Activated T-cell treated with anti-CD3 and anti-CD28 coated beads, Interleukin-2, amount 50 U/mL, for 24 hours (primary cell): ENCODE measurements at places on chromosomes 11 and 22.

- DNase-seq, result no peak
Measured at GRCh38 chr11:134521001-134521400, 109.0 kb upstream of the B3GAT1 start.

DNA sequence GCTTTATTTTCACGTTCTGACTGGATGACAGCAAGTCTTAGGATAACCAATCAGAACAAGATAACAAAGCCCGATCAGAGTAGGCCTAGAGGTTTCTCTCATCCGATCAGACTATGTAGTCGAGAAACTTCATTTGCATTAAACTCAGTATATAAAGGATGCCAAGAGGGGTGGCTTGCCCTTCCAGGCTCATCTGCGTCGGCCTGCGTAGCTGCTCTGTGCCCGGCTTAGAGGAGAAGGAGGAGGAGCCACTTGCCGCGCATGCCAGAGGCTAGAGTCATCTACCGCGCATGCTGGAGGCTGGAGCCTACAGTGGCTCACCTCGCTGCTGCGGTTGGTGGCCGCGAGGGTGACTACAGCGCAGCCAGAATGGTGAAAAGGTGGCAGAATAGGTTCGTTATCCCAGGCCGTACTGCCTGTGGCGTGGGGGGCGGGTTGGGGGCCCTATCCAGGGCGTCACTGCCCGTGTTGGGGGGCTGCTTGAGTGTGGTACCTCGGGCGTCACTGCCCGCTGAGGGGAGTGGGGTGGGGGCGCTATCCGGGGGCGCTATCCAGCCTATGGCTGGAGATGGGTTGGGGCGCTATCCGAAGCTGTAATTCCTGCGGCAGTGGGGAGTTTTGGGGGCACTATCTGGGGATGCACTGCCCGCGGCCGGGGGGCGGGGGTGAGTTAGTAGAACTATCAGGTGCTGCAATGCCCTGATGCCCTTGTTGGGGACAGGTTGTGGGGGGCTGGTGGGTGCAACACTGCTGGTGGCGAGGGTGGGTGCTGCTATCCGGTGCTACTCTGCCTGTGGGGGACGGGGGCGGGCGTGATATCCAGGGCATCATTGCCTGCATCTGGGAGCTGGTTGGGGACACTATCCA, at the start of gene RFPL2:
Gene RFPL2, minus strand, starts transcription at position 218 of the 867 bp plus-strand sequence. CDS start 2,622 bp downstream, outside the sequence.
- DNase-seq, result peak; percentile 60

GRCh38 chr22:30324014-30324730, 2.6 kb downstream of the TBC1D10A start:
- no peak for DNase-seq

DNA sequence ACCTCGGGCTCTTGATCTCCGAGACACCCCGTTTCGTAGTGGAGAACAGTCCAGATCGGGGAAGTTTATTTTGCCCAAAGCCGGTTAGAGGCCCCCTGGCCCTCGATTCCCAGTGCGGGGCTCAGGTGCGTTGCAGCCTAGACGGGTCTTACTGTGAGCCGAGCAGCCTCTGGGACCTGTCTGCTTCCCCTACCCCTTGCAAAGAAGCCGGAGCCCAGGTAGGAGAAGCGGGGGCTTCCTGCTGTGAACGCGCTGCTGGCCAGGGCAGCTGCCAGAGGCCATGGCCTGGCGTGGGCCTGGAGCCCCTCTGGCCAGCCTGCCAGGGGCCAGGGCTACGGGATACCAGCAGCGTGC, 621 bp downstream of the TSPO start:
- no peak for DNase-seq

GRCh38 chr11:116339306-116340098, 433.3 kb downstream of the BUD13 start:
- no peak for DNase-seq

- DNase-seq, result no peak
Measured at GRCh38 chr11:128895526-128895925, 4.4 kb downstream of the KCNJ5 start.

- no peak for DNase-seq
Measured at GRCh38 chr11:34207487-34208180, 102.2 kb downstream of the NAT10 start.

- DNase-seq, result no peak
Measured at GRCh38 chr11:72069200-72069599, 11.1 kb downstream of the NUMA1 start.

GRCh38 chr11:66570850-66571180, 2.4 kb upstream of the CTSF start:
- DNase-seq, result no peak

GRCh38 chr11:70700453-70700852, 302.1 kb downstream of the CTTN start:
- no peak for DNase-seq

DNA sequence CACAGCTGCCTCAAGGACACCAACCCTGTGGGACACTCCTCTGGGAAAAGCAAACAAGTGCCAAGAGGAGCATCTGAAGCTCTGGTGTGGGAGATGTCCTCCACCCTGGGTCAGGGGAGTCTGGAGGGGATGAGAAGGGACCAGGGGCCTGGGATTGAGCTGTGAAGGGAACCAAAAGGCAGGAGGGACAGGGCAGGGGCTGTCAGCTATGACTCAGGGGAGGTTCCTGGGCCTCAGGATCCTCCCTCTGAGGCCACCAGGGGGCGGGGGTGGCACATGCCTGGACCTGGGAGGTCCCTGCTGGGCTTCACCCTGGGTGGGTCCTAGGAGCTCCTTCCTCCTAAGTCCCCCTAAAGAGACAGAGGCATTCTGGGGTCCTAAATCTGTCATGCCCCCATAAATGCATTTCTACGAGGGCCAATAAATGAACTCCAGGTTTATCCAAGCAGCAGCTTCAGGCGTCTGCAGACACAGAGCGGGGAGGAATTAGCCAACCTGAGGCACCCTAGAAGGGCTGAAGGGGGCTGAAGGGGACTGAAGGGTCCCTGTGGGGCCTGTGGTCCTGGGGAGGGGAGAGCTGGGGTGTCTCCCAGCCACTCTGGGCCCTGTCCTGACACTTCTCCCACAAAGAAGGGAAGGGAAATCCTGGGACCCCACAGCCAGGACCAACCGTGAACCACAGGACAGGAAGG, 31.9 kb upstream of the IGLL5 start:
- peak; percentile 50 for DNase-seq

DNA sequence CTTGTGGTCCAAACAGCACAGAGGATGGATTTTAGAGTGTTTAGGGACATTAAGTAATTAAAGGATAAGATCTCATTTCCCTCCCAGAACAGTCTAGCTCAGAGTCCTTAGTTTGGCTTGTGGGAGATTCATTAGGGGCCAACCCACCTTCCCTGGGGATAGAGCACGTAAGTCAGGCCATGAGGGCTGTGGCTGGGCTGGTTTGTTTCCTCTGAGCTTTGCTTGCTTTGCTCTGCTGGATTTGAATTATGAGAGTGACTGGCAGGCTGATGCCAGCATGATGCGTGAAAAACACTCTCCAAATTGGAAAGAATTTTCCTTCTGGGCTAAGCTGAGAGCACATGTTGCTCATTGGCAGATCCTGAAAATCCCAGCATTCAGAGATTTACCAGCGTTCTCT, 84.7 kb upstream of the HEPHL1 start:
- DNase-seq, result no peak

GRCh38 chr11:66686801-66687750, 9.4 kb upstream of the RBM4B start:
- no peak for DNase-seq

DNA sequence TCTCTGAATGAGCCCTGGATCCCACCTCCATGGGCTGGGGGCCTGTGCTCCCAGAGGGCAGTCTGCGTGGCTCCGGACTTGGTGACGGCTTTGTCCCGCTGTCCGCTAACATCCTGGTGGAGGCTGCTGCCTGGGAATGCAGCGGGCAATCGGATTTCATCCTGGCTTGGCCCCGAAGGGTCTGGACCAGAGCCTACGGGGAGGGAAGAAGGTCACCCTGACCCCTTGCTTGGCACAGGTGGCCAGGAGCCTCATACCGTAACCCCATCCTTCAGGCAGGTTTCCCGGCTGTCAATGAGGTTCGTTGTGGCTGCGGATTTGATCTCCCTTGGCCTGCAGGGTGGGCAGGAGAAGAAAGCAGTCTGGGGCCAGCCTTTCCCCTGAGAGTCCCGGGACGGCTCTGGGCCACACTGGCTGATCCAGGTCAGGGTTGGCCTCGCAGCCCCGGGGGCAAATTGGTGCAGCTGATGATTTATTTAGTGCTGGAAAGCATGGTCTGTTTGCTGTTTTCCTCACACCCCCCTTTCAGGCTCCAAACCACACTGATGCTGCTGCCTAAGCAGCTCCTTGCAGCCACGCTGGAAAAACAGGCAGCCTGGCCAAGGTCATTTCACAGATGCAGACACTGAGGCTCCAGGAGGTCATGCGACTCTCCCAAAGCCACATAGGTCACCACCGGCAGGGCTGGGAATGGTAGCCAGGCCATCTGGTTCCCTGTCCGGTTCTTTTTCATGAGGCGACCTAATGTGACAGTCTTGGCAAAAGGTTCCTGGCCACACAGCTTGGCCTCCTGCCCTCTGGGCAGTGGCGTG, 15.0 kb downstream of the PRDM11 start:
- DNase-seq, result peak; percentile 21

GRCh38 chr11:45737056-45737455, 67.9 kb upstream of the SLC35C1 start:
- DNase-seq, result no peak

DNA sequence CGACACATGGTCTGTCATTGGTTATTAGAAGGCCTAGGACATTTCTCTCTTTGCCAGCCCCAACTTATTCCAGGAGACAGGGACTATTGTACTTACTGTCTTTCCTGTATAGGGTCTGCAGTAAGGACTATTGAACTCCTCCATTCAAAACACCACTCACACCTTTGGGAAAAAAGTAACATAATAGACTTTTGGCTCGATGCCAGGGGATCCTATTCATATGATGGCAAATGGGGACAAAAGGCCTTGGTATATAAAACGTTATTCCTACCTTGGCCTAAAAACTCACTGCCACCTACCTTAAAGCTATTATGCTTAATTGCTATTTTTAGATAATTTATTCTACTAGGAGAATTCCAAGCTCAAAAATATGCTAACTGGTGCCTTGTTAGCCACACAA, 6.3 kb upstream of the NDUFC2 start:
- DNase-seq, result no peak

GRCh38 chr11:64916040-64916774, 802 bp downstream of the ATG2A start:
- peak; percentile 54 for DNase-seq

DNA sequence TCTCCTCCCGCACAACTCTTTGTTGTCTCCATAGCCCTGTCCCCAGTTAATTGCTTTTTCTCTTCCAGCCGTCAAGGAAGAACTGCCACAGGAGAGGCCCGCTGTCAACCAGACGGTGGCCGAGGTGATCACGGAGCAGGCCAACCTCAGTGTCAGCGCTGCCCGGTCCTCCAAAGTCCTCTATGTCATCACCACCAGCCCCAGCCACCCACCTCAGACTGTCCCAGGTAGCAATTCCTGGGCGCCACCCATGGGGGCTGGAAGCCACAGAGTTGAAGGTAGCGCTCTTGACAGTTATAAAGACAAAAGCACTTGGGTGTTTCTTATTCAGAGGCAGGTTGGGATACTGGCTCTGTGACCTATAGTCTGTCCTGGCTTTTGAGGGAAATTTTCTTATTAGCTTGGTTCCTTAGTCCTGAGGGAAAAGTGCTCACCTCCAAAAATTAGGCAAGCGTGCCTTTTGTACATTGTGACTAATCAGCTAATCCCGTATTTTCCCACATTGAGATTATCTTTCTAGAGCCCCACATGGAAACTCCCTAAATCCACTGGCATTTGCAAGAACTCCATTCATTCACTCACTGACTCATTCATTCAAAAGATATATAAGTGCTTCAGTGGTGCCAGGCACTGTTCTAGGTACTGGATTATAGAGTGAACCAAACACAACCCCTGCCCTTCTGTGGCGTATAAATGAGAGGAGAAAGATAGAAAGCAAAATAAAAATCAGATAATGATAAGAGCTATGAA, 65.9 kb downstream of the KREMEN1 start:
- no peak for DNase-seq

- DNase-seq, result no peak
Measured at GRCh38 chr22:39907047-39907446, 6.2 kb downstream of the GRAP2 start.

DNA sequence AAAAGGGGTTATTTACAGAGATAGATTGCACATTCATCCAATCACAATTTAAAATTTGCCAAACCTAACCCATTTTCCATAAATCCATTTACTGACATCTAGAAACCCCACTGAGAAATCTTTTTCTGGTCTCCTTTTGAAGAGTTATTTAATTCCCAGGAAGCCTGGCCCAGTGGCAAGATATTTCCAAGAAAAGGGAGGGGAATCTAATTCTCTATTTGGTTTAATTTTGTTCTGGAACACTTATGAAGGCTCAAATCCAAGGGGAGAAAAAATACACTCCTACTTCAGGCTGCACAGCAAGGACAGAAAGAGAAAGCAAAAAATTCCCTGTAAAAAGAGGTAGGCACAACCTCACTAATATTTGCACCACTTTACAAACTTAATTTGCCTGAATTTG, 88.2 kb upstream of the LDLRAD3 start:
- no peak for DNase-seq

DNA sequence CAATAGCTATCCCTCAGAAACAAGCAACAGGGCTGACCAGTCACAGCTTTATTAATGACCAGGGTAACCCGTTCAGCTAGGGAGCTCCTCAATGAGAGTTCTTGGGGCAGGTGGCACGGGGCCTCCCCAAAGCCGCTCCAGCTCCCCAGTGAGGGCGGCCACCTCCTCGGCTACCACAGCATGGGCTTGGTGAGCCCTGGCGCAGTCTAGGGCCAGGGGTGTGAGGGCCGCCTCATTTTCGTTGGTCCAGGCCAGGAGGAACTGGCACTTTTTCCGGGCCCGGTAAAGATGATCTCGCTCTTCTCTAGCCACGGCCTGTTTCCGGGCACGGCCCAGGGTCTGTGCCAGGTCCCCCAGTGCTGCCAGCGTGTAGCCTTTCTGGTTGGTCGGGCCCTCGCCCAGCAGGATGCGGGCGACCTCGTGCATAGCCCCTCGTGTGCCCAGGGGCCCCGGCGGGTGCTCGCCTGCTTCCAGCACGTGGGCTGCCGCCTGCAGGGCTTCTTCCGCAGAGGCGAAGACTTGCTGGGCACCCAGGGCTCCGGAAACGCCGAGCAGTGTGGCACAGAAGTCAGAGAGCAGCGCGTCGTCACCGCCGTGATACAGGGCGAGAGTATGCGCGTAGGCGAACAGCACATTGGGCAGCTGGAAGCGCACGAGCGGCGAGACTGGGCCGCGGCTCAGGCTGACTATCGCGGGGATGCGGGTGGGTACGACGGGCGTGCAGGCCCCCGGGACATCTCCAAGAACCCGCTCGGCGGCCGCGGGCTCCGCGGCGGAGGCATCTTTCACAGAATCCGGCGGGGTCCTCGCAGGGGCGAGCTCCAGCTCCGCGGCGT, 913 bp downstream of the ZNHIT2 start:
- DNase-seq, result peak; percentile 80

DNA sequence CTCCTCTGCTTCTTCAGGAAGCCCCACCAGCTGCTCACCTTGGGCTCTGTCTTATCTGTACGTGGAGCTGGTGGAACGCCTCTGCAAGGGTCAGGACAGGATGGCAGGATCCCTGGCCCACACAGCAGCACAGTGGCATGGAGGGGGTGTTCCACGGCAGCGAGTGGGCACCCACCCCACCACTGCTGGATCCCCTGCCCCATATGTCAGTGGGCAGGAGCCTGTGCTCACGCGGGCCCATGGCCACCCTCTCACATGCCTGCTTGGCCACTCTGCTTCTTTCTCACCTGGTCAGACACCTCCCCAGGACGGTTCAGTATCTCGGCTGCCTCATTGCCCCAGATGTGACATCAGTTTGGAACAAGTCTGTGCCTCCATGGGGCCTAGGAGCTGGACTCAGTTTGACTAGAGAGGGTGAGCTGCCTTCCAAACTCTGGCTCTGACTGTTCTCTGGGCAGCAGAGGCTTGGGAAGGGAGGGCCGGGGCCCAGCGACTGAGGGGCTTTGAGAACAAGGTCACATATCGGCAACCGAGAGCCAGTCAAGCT, 98.1 kb upstream of the LMO1 start:
- no peak for DNase-seq
